ENCODE measurements at places on chromosomes 2 and 18.

DNA sequence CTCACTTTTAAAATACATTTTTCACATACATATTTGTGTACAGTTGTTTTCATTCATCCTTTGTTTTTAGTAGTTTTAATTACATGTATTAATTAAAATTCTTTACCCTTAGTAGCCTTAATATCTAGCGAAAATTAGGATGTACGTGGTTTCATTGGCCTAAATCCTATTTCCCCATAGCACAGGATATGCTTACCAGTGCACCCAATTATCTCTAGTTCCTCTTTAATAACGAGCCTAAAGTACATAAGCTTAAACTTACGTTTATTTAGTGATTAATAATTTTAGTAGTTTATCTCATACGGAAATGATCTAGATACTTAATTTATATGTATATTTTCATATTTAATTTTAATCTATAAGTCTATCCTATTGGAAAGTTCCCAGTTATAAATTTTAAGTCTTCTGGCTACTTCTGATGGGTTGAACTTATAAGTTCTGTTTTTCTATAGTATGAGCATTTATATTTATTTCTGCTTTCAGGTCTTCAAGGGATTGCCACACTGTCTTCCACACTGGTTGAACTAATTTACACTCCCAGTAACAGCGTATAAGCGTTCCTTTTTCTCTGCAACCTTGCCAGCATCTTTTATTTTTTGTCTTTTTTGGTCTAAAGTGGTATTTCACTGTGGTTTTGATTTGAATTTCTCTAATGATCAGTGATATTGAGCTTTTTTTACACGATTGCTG, 21.4 kb upstream of the RUFY4 start:
- no peak for DNase-seq

- no peak for DNase-seq
Observed at GRCh38 chr18:10927286-10927992, 221.9 kb downstream of the PIEZO2 start.

DNA sequence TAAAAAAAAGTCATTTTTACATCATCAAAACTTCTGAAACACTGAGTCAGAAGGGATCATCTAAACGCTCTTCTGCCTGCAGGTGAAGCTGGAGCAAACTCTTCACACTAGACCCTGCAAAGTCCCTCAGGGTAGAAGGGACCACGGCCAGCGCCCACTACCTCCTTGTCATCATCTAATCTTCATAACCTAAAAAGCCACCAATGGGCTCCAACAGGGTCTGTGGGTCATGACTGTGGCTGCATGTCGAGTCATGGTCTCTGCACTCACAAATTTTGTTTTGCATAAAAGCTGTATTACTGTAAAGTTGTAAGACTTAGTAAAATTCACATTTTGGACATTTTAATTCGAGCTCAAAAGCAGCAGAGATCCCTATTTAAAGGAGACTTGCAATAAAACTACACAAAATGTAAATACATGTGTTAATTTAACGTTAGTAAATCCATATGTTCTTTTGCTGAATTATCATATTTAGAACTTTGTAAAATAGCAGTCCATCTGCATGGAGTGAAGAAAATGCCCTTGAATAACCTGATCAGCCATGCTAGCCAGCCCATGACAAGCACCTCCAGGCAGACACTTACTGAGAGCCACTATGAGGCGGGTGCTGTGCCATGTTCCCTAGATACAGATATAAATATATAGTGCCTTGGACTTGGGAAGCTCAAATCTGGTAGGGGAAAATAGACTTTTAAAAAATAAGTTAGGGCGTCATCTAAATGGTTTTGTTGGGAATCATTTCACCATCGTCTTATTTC, 437.2 kb upstream of the LYPD1 start:
- no peak for DNase-seq

GRCh38 chr2:117931978-117932377, 81.9 kb downstream of the CCDC93 start:
- no peak for DNase-seq
